ENCODE measurements at places on chromosomes 1 and 21.

GRCh38 chr1:150263549-150263948 lies 5.3 kb downstream of the APH1A start:
- no peak for DNase-seq

DNA sequence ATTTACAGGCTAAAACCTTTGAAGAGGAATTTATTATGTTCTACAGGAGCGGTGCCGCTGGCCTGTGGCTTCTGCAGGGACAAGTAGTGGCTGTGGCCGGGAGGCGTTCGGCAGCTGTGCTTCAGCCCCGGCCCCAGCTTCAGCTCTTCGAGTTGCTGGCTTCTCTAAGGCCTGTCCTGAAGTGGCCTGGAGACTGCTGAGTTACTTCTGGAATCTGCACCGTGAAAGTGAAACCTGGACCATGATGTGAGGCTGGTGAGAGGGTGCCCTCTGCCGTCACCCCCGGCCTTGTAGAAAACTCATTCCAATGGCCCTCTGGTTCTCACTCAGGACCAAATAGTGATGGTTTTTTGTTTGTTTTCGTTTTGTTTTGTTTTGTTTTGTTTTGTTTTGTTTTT lies 48.1 kb downstream of the PRKCZ start:
- no peak for DNase-seq

DNA sequence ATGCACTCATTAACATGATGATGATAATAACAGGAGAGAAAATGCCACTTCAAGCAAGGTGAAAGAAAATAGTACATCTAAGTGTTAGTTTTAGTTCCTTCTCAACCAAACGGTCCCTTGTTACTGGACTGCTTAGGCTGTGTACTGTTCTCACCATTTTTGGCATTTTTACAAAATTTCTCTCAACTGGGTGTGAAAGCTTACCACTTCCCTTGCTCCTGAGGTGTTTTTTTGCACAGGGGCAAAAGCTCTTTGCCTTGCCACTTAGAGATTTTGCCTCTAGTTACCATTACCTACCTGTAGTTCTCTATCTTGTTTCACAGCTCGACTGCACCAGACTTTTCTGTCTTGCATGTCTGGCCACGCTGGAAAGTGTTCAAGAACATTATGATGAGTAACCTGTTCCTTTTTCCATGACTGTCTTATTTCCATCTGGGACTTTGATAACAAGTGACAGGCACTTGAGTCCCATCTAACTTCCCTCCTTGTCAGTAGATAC lies 10.7 kb downstream of the NEK7 start:
- no peak for DNase-seq

GRCh38 chr1:208006258-208006920 lies 95.5 kb upstream of the CD34 start:
- DNase-seq = no peak

DNA sequence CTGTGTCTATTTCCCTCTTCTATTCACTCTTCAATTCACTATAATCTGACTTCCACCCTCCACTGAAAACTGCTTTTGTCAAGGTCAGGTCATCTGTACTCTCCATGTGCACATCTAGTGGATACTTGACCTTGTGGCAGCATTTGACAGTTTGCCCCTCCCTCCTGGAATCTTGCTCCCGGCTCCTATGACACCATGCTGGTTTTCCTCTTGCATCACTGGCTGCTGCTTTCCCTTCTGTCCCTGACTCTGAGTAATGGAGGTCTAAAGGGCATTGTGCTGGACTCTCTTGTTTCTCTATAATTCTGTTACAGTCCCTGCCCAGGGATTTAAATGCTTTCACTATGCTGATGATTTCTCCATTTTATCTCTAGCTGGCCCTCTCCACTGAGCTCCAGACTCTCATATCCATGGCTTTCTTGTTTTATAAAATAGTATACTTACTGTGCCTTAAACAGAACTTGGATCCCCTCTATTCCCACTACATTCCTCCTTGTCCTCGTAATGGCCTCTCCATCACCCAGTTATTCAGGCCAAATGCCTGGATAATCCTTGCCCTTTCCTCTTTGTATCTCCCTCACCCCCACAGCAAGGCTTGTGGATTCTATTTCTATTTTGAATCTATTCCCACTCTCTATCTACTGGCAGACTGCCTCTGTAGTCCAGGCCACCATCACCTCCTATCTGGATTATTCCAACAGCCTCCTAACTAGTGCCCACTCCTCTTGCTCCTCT lies 36.8 kb upstream of the PODN start:
- no peak for DNase-seq
